ENCODE measurements at places on chromosomes 7 and 10. TPM values are rescaled to one million over a fixed set of nuclear protein-coding genes. Genes with fewer than 3 reads are reported as not detected.

The GNGT1 gene
- not detected for total RNA-seq

The WIPF3 gene
- not detected for total RNA-seq

The GIMAP4 gene
- total RNA-seq: 193 TPM

The TMEM213 gene
- total RNA-seq: 0.50 TPM

The BAMBI gene
- not detected for total RNA-seq

The ZNF33A gene
- 33.1 TPM for total RNA-seq

The IRF5 gene
- 22.5 TPM for total RNA-seq

The RNLS gene
- 2.4 TPM for total RNA-seq

- no peak overlapping the region for H3K27ac ChIP-seq
- ATAC-seq: no peak
- H3K4me3 ChIP-seq: no peak overlapping the region
- no peaks in the 10 kb centered on the region for H3K36me3 ChIP-seq
Measured at GRCh38 chr10:47406548-47406869, 22.4 kb upstream of the ZNF488 start.

GRCh38 chr10:80454513-80455460 is 677 bp downstream of the TSPAN14 start:
- H3K4me1 ChIP-seq: peaks cover 28% of the 10 kb centered on the region
- peaks cover 49% of the 10 kb centered on the region for H3K36me3 ChIP-seq
- peak overlapping the region; percentile 89 for H3K27ac ChIP-seq
- H3K4me3 ChIP-seq: peak overlapping the region; percentile 91

GRCh38 chr7:80830584-80831285 is 88.1 kb downstream of the SEMA3C start:
- no peaks in the 10 kb centered on the region for H3K36me3 ChIP-seq
- H3K4me1 ChIP-seq: no peaks in the 10 kb centered on the region
- H3K27ac ChIP-seq: no peak overlapping the region
- no peak overlapping the region for H3K4me3 ChIP-seq
- ATAC-seq: no peak

DNA sequence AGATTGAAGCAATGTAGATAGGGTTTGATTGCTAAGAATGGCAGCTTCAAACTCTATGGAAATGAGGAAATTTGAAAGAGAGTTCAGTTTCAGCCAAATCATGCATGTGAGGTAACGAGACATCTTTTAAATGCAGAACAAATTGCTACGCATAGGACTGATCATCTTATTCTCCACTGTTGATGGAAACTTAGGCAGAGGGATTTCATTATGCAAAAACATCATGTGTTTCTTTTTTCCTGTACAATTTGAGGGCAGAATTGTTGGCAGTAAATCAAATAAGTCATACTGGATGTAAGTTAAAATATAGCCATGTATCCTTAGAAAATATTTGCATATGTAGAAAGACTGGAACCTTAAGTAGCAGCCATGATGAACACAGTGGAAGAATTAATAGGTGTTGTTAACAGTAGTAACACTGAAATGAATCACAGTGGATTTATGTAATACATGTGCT is 327.4 kb downstream of the CDK14 start:
- H3K4me3 ChIP-seq: no peak overlapping the region
- no peak for ATAC-seq
- no peaks in the 10 kb centered on the region for H3K27me3 ChIP-seq
- H3K27ac ChIP-seq: no peak overlapping the region
- no peaks in the 10 kb centered on the region for H3K36me3 ChIP-seq

GRCh38 chr7:37784015-37784414 is 64.4 kb upstream of the NME8 start:
- H3K4me3 ChIP-seq: no peak overlapping the region
- H3K27me3 ChIP-seq: peaks cover 12% of the 10 kb centered on the region
- no peak overlapping the region for H3K27ac ChIP-seq

DNA sequence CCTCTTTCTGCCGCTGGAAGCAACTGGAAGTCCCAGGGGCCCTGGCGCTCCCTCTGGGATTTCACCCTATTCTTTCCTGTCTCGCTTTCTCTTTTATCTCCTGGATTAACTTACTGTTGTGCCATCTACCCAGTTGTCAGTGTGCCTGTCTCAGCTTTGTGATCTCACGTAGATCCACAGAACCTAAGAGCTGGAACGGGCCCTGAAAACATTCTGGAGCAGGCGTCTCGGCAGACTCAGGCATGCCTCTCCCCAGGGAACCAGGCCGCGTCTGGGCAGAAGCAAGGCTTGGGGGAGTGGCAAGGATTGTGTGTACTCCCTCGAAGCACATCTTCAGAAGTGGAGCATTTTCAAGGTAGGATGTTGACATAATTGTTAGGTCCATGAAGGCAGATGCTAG is 87.2 kb downstream of the KCNMA1 start:
- H3K27me3 ChIP-seq: peaks cover 9% of the 10 kb centered on the region
- H3K36me3 ChIP-seq: no peaks in the 10 kb centered on the region
- no peak for ATAC-seq
- H3K4me1 ChIP-seq: no peaks in the 10 kb centered on the region

- H3K27me3 ChIP-seq: peaks cover 14% of the 10 kb centered on the region
- no peak overlapping the region for H3K4me3 ChIP-seq
- no peaks in the 10 kb centered on the region for H3K4me1 ChIP-seq
- no peak overlapping the region for H3K27ac ChIP-seq
- no peaks in the 10 kb centered on the region for H3K36me3 ChIP-seq
- no peak for ATAC-seq
Measured at GRCh38 chr10:120810298-120810697, 40.9 kb upstream of the WDR11 start.

DNA sequence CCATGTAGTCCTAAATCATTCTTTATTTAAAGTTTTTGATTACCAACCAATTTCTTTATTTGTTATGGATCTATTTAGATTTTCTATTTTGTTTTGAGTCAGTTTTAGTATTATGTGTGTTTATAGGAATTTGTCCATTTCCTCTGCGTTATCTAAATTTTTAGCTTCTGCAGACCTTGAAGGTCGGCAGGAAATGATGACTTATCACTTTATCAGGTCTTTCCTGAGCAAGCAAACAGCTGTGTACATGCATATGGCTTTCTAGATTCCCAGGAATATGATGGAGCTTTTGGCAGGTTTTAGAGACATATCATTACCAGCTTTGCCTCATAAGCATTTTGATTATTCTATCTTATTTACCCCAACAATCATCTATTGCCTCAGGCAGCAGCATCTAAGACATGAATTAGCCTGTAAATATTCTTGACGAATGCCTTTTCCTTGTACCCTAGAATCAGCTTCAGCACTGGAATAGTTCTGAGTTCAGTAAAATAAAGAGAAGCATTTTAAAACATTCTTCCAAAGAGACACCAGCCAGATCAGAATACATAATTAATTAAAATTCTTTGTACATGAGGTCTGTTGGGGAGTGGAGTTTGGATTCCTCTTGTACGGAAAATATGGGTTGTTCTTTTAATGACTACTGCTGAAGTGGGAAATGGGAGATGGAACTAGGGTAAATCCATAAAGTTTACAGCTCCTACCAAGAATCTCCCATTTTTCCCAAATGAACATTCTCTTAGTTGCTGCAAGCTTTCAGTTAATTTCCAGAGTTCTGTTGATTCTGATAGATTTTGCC is 408.8 kb upstream of the SEMA3C start:
- no peak overlapping the region for H3K27ac ChIP-seq
- H3K4me3 ChIP-seq: no peak overlapping the region
- no peak for ATAC-seq
- no peaks in the 10 kb centered on the region for H3K4me1 ChIP-seq
- H3K36me3 ChIP-seq: no peaks in the 10 kb centered on the region

- H3K27ac ChIP-seq: peak overlapping the region; percentile 95
- peaks cover 3% of the 10 kb centered on the region for H3K36me3 ChIP-seq
- peaks cover 67% of the 10 kb centered on the region for H3K4me1 ChIP-seq
- peak; percentile 71 for ATAC-seq
Measured at GRCh38 chr10:33125522-33126517, 167.8 kb upstream of the ITGB1 start.

- peaks cover 48% of the 10 kb centered on the region for H3K36me3 ChIP-seq
- no peaks in the 10 kb centered on the region for H3K27me3 ChIP-seq
- peak; percentile 83 for ATAC-seq
- H3K27ac ChIP-seq: peak overlapping the region; percentile 98
- H3K4me1 ChIP-seq: peaks cover 36% of the 10 kb centered on the region
Measured at GRCh38 chr7:139673230-139673629, 104.6 kb downstream of the HIPK2 start.

GRCh38 chr7:20330239-20330927 is at the start of gene ITGB8:
TSS of gene ITGB8 (plus strand) at chr7:20330900. CDS start at chr7:20331807, 907 bp downstream.
- no peaks in the 10 kb centered on the region for H3K36me3 ChIP-seq
- H3K4me3 ChIP-seq: peak within 1 kb of the TSS; percentile 80
- H3K27ac ChIP-seq: peak within 1 kb of the TSS; percentile 63

DNA sequence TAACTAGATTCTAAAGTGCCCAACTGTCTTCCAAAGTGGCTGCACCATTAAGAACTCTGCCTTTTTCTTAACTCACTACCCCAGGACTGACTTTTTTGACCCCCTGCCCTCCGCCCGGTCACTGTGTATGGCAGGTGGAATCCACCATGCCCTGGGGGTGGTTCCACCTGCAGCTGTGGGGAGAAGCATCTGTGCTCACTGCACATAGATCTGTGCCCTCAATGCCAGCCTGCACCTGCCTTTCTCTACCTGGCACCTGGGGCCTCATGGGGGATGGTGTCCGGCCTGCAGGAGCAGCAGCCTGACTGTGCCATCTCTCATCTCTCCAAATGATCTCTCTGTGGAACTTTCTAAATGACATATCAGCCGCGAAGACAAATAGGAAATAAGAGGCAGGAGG is 353.5 kb downstream of the PAXIP1 start:
- H3K27ac ChIP-seq: no peak overlapping the region
- no peaks in the 10 kb centered on the region for H3K36me3 ChIP-seq
- no peak overlapping the region for H3K4me3 ChIP-seq
- no peak for ATAC-seq
- no peaks in the 10 kb centered on the region for H3K27me3 ChIP-seq

DNA sequence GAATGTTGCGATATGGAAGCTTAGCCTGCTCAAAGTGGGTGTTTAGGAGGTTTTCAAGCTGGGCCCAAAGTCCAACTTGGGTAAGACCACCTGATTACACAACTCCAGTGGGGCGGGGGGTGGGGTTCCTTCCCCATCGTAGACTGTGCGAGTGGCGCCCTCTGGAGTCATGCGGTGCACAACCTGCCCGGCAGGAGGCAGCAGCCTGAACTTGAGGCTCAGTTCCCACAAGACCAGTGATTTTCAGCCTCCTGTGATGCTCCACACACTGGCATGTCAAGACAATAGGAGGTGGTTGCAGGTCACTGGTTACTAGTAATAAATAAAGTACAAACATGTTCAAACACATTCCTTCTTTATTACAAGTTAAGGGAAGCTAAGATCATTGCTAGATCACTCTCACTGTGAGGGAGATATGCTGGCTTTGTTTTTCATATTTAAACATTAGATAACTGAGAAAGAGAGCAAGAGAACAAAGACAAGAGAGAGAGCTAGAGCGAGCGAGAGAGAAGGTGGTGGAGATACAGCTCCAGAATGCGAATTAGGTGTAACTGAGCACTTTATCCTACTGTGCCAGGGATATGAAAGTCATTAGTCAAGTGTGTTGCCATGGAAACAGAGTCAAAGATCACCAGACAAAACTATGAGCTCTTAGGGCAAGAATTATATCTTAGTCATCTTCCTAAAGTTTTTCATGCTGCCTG is 97.4 kb upstream of the BMPER start:
- H3K4me3 ChIP-seq: no peak overlapping the region
- H3K27me3 ChIP-seq: no peaks in the 10 kb centered on the region
- H3K27ac ChIP-seq: no peak overlapping the region
- H3K36me3 ChIP-seq: no peaks in the 10 kb centered on the region
- no peaks in the 10 kb centered on the region for H3K4me1 ChIP-seq
- no peak for ATAC-seq

DNA sequence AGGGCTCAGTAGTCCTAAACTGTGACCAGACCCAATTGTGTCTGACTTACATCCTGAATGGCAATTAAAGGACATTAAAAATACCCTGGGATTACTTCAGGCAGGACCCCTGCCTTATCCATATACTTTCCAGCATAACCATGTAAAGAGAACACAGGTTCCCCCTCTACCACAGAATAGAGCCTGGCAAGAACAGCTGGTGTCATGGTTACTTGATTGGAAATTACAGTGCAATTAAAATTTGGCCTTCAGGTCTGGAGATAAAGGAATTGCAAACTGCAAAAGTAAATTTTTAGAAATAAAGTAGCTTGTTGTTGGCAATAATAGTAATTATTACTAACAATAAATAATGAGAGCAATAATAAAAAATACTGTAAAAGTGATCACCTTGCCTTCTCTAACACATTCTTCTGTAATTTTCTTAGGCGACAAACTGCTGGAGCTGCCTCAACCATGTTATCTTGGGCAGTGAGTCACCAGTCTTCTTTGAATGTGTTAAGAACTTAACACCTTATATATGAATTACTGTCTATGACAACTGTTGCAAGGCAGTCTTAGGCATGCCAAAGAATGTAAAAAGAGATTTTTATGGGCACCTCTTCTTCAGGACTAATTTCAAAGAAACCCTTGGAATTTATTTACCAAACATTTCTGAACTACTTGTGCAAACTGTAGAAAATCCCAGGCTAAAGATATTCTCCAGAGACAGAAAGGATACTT is 53.7 kb downstream of the HIBADH start:
- ATAC-seq: no peak
- H3K4me3 ChIP-seq: no peak overlapping the region
- no peak overlapping the region for H3K27ac ChIP-seq
- no peaks in the 10 kb centered on the region for H3K4me1 ChIP-seq

DNA sequence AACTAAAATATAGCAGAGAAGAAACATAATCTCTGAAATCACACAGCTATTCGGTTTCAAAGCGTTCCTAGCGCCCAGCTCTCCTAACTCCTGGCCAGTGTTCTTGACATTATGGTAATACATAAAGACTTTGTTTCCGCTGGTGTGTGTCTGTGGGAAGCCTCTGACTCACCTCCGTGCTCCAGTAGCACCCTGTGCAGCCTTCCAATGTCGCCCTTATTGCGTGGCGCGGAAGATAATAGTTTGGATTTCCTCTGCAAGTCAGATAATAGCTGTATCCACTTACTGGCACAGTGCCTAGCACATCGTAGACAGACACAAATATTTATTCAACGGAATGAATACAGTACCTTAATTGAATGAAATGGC is 570 bp downstream of the BMS1 start:
- H3K36me3 ChIP-seq: peaks cover 48% of the 10 kb centered on the region
- H3K27ac ChIP-seq: peak overlapping the region; percentile 96
- H3K4me3 ChIP-seq: peak overlapping the region; percentile 96
- no peaks in the 10 kb centered on the region for H3K4me1 ChIP-seq
- ATAC-seq: peak; percentile 67

GRCh38 chr7:72101444-72101843 is 310.7 kb downstream of the CALN1 start:
- no peaks in the 10 kb centered on the region for H3K4me1 ChIP-seq
- no peak overlapping the region for H3K27ac ChIP-seq
- H3K27me3 ChIP-seq: no peaks in the 10 kb centered on the region

DNA sequence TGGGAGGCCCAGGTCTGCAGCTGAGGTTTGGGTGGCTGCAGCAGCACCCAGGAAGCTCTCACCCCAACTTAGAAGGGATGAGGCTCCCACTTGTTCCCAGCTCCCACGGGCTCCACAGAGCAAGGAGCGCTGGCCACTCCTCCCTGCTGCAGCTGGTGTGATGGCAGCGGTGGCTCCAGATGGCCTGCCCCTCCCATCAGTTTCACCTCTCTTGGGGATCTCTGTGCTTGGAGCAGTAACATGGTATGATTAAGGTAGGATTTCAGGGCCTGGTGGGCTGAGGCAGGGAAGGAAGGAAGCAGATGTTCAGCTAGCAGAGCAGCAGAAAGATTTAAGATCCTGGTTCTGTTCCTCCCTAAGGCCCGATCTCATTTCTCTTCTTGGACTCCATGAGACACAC is 66.8 kb upstream of the KIF5B start:
- H3K36me3 ChIP-seq: no peaks in the 10 kb centered on the region
- H3K4me1 ChIP-seq: no peaks in the 10 kb centered on the region
- H3K4me3 ChIP-seq: no peak overlapping the region
- ATAC-seq: no peak

Measured in activated T-helper 17 cell treated with anti-CD3 and anti-CD28 coated beads, Interleukin-2, amount 50 U/mL, for 72 hours (primary cell).